ENCODE measurements at places on chromosomes 12 and 14.

GRCh38 chr12:12821975-12822374 lies 8.8 kb downstream of the DDX47 start:
- DNase-seq: no peak

GRCh38 chr12:112004041-112004440 lies 8.9 kb downstream of the TMEM116 start:
- no peak for DNase-seq

- peak; percentile 9 for DNase-seq
Observed at GRCh38 chr14:105281371-105282097, 19.3 kb downstream of the BRF1 start.

DNA sequence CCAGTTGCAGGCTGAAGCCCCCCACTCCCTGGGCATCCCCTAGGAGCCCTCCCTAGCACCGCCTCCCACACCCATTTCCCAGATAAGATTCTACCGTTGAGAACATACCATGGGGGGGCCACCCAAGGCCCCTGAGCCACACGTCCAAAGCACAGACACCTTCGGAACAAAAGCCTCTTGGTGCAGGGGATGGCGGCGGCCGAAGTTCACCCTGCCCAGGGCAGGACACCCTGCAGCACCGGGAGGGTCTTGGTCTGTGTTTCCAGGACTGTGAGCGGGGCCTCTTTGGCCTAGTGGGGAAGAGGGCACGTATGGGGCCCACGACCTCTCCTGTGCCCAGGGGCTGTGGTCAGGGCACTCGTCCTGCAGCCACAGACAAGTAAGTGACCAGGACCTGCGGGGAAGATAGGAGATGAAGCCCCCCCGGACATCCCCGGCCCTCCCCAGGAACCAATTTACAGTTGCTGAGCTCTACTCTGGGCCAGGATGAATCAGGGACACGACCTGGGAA lies 154.3 kb upstream of the C14orf180 start:
- DNase-seq: no peak

DNA sequence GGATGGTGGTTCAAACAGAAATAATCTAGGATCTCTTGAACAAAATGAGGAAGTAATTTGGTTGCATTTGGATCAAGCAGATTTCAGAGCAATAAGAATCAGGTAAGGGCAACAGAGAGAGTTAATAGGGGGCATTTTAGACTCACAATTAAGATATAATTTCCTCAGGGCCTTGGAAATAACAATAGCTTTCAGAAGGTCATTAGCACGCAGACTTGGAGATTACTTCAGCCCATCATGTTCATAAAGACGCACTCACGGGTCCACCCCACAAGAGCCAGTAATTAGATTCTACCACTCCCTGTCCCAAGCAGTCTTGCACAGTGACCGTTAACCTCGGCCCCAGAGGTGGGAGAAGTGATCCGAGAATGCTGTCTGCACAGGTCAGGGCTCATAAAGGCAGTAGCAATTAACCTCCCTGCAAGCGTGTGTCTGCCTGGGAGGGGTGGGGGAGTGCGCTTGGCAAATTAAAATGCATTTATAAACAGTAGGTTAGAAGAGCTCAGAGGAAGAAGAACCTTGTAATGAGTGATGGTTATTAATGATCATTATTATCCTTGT lies 125.7 kb upstream of the CCDC196 start:
- no peak for DNase-seq

- no peak for DNase-seq
Observed at GRCh38 chr12:110697236-110697635, 8.3 kb upstream of the HVCN1 start.

- no peak for DNase-seq
Observed at GRCh38 chr12:6292606-6293005, 17.9 kb upstream of the PLEKHG6 start.

- DNase-seq: no peak
Observed at GRCh38 chr12:123898673-123899072, 74.0 kb downstream of the CCDC92 start.

- DNase-seq: no peak
Observed at GRCh38 chr12:75848961-75849360, 182.6 kb downstream of the PHLDA1 start.

DNA sequence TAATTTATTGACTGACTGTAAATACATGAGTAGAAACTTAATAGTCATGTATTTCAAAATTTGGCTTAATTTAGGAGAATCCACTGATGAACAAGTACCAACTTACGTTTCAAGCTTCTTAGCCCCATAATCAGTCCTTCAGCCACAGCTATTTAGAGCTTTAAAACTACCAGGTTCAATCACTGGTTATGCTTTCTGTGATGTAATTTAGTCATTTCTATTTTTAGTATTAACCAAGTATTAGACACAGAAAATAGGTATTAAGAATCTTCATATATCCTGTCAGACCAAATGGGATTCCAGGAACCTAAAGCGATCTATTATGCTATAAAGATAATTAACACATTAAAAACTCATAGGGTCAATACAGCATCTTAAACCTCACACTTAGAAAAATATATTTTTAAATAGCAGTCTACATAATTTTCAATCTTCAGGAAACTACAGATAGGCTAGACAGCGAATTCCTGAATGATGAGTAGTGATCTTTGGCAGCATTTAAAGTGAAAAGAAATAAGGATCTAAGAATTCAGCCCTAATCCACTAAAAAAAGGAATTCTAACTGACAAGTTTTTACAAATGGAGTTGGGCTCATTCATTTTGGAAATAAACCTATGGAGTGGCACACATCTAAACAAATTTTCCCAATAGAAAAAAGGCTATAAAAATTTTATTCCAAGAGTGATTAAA lies 51.5 kb downstream of the ZC3H14 start:
- no peak for DNase-seq

DNA sequence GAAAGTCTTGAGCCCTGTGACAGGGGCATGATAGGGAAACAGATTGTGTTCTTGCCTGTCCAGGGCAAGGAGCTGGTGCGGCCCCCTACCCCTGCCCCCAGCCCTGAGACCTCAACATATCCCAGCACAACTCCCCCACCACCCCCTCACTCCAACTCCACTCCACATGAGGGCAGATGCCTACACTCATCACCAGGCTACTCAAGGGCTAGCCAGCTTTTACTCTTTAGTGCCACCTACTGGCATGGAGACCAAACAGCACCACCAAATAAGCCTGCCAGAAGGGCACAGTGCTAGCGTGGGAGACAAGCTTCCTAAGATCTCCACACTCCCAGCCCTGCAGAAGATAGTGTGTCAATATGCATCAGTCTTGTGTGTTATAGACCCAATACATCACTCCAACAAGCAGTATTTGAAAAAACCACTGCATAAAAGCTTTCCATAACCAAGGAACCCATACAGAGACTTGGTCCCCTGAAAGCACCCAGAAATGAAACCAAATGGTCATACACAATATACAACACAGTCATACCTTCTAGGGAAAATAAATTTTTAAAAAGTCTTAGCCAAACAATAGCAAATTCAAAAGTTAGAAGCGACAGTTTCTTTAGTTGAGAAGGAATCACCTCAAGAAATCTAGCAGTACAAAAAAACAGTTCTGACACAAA lies 154.4 kb downstream of the KCNK10 start:
- peak; percentile 0 for DNase-seq

DNA sequence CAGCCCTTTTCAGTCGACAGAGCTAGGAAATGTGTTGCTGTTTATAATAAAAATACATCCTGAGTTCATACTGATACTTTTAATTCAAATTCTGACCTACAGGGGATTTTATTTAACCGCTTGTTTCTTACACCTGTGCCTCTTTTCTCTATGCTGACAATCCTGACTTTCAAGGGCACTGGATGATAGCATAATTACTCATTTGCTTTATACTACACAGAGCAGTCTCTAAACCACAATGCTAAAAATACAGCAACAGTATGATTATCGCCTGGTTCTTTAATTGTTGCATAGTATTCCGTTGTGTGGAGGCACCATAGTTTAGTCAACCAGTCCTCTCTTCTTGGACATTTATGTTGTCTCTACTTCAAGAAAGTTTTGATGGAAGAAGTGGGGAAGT lies 372.9 kb downstream of the DPF3 start:
- no peak for DNase-seq

GRCh38 chr14:60301685-60302084 lies 52.7 kb downstream of the PPM1A start:
- no peak for DNase-seq

DNA sequence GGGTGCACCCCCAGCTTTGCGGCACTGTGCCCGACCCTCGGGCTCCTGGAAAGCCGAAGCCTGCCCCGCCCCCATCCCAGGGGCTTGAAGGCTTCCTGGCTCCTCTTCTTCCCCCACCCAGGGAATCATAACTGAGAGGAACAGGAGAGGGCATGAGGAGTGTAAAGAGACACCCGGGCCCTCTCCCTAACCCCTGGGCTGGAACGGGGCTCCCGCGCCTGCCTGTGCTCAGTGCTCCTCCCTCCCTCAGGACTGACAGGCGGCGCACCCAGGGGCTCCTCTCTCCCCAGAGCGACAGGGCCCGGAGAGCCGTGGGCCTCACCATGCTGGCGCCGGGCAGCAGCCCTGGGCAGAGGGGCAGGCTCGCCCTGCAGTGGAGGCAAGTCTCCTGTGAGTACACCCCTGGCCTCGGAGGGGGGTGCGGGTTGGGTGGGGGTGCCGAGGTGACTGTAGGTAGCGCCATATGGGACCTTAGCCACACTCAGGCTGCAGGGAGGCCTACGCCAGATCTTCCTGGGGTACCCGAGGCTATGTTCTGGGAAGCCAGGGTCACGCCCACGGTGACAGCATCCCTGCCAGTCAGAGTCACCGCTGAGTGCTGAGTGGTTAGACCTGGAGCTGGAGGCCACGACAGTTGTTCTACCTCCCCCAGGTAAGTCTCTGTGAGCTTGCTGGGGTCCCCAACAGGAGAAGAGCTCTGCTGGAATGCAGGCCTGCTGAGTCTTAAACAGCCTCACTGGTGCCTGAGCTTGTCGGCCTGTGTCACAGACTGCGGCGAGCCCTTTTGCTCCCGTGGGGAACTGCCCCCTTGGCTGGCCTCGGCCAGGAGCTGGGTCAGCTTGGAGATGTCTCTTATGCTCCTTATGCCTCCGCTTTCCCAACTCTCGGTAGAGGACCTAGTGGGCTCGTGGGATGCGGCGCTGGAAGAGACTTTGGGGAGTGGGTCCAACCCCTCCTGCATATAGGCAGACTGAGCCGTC lies 7.8 kb downstream of the LRTM2 start:
- no peak for DNase-seq

DNA sequence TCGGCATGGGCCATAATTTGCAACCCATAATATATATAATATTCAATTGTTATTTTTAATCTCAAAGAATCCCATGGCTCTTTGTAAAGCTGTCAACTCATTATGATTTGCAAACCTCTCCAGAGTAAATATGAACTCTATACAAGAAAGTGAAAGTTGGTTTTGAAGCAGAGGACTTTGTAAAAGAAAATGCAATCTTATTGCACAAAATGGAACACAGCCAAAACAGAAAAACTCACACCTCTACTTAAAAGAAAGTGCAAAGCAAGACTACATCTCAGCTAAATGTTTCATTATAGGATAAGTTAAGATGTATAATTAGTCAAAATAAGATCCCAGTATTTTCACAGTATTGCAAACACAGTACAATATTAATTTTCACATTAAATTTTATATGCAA lies 111.2 kb upstream of the FLRT2 start:
- no peak for DNase-seq

DNA sequence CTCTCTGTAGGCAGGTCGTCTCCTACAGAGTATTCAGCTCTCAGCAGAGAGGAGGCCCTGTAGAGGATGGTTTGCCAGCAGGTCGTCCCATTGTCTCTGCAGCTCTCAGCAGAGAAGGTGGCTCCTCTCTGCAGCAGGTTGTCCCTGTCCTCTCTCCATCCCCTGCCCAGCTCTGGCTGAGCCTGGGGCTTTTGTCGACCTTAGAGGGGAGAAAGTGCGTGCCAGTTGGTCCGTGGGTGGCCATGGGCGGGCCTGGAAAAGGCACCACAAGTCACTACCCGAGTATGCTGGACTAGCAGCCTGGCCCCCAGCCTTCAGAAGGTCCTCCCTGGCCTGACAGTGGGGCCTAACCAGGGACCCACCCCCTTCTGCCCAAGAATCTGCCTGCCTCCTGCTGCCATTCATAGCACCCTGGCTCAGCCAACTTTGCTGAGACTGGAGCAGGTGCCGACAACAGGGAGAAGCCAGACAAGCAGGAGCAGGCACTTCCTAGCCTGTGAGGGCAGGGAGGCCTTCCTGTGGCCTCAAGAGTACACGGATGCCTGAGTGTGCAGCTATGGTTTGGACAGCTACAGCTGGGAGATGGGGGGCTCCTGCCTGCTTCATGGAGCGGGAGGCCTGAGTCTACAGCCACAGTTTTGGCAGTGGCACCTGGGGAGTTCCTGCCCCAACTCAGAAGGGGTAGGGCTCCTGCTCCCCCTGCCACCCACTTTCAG lies 59.7 kb upstream of the KCNH3 start:
- DNase-seq: no peak

- no peak for DNase-seq
Observed at GRCh38 chr14:104573930-104574329, 5.6 kb upstream of the C14orf180 start.

GRCh38 chr14:80535171-80535570 lies 323.9 kb upstream of the DIO2 start:
- no peak for DNase-seq

DNA sequence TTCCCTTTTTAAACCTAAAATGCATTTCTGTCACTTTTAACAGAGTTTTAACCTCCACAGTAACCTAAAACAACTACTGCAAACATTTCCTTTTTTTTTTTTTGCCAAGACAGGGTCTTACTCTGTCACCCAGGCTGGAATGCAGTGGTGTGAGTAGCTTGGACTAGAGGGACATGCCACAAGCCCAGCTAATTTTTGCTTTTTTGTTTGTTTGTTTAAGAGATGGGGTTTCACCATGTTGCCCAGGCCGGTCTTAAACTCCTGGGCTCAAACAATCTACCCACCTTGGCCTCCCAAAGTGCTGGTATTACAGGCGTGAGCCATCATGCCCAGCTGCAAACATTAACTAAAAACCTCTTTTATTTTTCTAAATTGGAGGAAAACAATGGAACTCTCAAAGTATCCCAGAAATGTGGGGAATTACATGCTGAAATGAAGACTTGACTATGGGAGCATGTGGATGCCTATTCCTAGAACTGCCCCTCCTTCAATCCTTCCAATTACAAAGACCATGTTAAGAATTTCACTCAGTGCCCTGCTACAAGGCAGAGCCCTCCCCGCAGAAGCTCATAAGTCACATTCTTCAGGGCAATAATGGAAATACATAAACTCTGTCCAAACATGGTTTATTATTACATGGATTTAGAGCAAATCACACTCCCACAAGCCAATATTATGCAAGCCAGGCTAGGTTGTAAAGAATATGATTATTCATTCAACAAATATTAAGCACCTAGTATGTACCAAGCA lies 66.9 kb downstream of the C12orf56 start:
- no peak for DNase-seq
